ENCODE measurements at places on chromosomes 16 and 17. TPM values are rescaled to one million over a fixed set of nuclear protein-coding genes. Genes with fewer than 3 reads are reported as not detected.
A peak's percentile ranks its signal among the peaks of the same experiment; 100 is the strongest.

DNA sequence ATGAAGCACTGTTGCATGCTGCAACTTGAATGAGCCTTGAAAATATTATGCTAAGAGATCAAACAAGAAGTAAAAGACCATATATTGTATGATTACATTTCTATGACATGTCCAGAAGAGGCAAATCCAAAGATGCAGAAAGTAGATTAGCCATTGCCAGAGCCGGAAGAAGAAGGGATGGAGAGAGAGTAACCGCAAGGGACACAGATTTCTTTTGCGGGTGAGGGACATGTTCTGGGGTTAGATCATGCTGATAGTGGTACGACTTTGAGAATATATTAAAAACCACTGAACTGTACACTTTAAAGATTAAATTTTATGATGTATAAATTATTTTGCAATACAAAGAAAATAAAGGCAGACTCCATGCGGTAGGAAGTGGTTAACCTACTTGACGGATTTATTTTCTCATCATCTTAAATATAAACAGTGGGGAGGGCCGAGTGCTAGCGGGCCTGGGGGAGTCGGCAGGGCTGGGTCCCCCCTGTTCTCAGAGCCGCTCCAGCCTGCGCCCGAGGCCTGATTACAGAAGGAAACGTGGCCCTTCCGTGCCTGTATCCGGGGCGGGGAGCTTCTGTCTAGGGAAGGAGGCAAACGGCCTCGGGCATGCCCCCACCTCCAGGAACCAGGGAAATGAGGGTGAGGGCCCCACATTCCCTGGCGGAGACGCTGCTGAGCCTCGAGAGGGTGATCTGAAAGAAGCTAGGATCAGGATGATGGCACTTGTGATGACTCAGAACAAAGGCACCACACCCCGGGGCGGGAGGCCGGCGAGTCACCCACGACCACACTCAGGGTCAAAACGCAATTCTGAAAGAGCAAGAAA is 48.0 kb downstream of the SHCBP1 start:
- DNase-seq: no peak

The KRT27 gene
- total RNA-seq: not detected

- no peak for DNase-seq
These were observed 881.3 kb downstream of the CDH11 start for GRCh38 chr16:64240586-64240985.

GRCh38 chr17:80526116-80526910 is 18.3 kb upstream of the RPTOR start:
- no peak for DNase-seq

The FGF11 gene
- total RNA-seq: 15.0 TPM

- no peak for DNase-seq
These were observed 25.9 kb downstream of the GRIN2C start for GRCh38 chr17:74833501-74834377.

The CNGB1 gene
- not detected for total RNA-seq

- DNase-seq: no peak
These were observed 29.4 kb upstream of the SUPT4H1 start for GRCh38 chr17:58381124-58382035.

GRCh38 chr16:1645914-1646525 is 32.1 kb upstream of the JPT2 start:
- no peak for DNase-seq

DNA sequence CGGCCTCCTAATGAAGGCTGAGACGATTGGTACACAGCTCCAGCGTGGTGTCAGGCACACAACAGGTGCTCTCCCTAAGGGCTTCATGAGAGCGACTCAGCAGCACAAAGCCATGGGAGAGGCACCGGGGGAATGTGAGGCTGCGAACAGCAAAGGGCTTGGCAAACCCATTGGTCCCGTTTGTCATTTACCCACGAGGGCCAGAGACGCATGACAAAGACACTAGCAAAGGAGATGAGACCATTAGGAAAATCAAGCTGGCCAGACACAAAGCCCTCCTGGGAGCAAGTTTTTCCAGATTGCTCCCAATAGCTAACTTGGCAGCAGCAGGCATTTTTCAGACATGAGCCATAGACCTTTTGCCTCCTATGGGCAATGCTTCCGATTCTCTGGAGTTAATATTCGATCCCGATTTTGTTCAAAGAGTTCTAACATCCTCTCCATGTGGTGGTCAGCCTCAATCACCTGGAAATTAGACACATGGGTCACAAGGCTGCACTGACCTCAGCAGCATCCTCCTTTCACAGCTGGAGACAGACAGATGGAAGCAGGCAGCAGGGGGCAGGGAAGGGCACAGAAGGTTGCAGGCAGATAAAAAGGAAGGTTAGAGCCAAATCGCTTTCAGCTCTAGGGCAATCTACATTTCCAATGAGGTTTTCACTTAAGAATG is 38.2 kb downstream of the TK2 start:
- DNase-seq: peak; percentile 64

The TK2 gene
- 4.5 TPM for total RNA-seq

DNA sequence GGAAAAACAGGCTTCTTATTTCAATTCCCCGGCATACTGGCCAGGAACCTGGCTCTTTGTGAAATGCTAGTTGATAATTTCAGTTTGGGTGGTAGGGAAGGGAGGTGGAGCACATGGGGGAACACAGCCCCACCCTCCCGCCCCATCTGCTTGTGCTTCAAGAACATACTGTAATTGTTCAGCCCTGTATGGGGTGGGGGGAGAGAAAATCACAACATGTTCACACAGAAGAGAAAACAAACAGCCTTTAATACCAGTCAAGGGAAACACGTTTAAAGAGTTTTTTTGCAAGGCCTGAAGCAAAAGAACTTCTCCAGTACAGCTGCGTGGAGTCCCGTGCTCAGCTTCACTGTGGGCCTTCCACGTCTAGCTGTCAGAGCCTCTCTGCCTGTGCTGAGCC is 59.7 kb downstream of the SHISA6 start:
- DNase-seq: no peak

DNA sequence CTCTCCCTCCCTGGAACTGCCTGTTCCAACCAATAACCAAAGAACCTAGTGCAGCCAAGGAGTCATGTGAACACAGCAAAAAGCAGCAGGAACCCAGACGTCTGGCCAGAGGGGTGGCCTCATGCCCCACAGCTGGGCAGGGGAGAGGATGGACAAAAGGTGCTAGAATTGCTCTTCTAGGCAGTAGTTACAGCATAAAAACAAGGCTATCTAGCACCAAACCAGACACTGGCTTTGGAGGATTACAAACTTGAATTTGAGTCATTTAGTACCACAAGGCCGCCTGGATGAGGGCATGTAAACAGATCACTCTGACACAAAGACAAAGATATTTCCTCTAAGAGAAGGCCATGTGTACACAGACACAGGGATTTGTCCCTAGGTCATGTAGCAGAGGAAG is 423.3 kb upstream of the MAF start:
- DNase-seq: no peak

- DNase-seq: no peak
These were observed 335 bp downstream of the TMEM11 start for GRCh38 chr17:21213638-21214014.

DNA sequence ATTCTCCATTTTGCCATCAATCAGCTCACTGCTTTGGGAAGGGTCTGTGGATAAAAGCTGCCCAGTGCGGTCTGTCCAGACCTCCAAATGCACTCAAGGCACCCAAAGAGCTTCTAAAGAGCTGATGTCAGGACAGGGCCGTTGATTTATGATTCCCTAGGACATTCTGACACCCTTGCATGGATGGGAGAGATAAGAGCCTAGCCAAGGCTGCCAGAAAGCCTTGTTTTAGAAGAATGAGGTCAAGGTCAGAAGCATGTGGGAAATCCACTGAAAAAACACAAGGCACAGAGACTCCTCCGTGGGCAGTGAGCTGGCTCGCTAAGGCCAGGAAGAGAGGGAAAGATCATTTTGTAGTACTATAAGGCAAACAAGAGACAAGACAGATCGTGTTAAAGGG is 214.0 kb downstream of the CDH11 start:
- DNase-seq: no peak

The PIRT gene
- not detected for total RNA-seq

GRCh38 chr17:78736526-78737079 is 45.5 kb downstream of the CYTH1 start:
- no peak for DNase-seq

The GPR179 gene
- 0.07 TPM for total RNA-seq

The NLRC3 gene
- 0.21 TPM for total RNA-seq

- no peak for DNase-seq
These were observed 93.3 kb downstream of the CMIP start for GRCh38 chr16:81537721-81538561.

The CAMKK1 gene
- 7.6 TPM for total RNA-seq

- peak; percentile 84 for DNase-seq
These were observed 106.4 kb downstream of the SLC39A11 start for GRCh38 chr17:72985882-72986720.

The UNC13D gene
- 8.4 TPM for total RNA-seq

- DNase-seq: no peak
These were observed 12.2 kb upstream of the RMI2 start for GRCh38 chr16:11333010-11333409.

- DNase-seq: no peak
These were observed 14.0 kb downstream of the GRIN2A start for GRCh38 chr16:10168258-10168657.

The SHISA9 gene
- 39.8 TPM for total RNA-seq

DNA sequence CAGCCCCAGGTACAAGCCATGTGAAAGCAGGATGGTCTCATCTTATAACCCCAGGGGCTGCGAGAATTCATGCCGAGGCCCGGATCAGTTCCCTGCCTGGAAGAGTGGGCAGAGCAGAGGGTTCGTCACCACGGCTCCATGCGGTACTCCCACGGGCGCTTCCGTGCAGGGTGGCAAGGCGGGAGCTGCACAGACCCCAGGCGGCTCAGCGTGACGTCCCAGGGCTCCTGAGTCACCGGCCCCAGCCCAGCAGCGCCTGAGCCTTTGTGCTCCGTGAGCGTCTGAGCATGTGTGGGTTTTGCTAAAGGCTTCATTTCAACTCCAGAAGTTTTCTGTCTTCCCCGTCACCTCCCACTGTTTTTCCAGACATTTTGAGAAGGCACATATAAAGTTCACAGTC is 71.2 kb upstream of the CHMP6 start:
- no peak for DNase-seq

The MEFV gene
- total RNA-seq: not detected

The CORO1A gene
- total RNA-seq: 11.7 TPM

The C16orf54 gene
- total RNA-seq: not detected

DNA sequence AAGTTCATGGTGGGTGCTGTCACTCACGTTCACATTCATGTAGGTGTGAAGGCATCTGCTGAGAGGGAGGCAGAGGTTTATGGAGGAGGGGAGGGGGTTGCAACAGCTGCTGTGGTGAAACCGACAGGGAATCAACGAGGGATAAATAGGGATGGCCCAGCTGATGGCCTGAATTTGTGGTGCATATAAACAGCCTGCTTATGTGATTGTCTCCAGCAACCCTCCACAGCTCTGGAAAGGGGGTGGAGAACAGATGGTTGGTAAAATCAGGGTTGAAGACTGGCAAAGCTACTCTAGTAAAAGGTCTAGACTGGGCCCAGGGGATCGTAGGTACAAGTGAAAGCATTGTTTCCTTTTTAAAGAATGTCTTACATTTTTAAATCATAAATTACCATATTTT is 53.7 kb downstream of the IQCK start:
- DNase-seq: no peak

DNA sequence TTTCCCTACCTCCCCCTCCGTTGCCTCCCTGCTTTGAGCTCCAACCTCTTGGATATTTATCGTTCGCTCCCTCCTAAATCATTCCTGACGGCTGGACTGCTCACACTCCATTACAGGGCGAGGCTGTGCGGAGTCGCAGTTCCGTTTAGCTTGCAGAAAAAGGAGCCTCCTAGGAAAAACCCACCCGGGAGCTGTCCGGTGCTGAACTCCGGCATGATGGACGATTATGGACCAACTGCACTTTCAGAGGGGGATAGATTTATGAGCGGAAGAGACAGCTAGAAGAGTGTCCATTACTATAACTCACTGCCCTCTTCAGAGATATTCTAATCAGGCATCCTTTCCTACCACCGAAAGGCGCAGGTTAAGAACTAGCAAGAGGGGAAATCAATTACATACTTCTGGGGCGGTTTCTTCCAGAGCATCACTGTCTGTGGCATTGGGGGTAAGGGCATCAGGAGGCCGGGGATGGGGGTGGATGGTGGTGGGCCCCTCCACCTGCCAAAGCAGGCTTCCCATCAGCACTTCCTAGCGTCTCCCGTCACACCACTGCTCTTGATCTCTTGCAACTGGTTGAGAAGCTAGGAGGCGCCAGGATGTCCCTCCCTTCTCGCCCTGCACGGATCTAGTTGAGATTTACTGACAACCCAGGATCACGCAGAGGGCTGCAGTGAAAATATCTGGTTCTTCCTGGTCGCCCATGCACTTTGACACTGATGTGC is 251.2 kb downstream of the ENGASE start:
- peak; percentile 79 for DNase-seq

DNA sequence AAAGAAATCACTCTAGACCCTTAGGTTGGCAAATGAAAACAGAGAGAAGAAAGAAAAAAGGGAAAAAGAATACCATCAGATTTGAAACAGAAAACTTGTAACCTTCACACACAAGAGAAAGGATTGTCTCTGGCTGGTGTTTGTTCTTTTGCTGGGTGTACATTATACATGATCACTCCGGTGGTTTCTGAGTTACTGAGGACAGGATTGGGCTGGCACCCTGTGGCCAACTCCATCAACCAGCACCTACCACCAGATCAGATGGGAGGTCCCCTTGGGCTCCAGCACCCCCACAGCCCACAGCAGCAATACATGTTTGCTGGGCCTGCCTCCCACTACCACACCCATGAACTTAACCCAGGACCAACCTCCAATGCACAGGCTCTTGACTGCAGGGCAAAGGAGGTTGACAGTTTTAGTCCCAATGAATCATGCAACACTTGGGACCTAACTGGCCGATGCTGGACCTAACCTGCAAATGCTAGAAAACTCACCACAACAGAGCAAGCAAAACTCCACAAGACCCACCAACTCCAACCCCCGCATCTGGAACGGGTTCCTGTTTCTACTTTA is 308.3 kb downstream of the SOX9 start:
- DNase-seq: no peak

The TBC1D3G gene
- total RNA-seq: not detected

GRCh38 chr17:68318103-68318991 is 27.1 kb downstream of the ARSG start:
- DNase-seq: no peak

DNA sequence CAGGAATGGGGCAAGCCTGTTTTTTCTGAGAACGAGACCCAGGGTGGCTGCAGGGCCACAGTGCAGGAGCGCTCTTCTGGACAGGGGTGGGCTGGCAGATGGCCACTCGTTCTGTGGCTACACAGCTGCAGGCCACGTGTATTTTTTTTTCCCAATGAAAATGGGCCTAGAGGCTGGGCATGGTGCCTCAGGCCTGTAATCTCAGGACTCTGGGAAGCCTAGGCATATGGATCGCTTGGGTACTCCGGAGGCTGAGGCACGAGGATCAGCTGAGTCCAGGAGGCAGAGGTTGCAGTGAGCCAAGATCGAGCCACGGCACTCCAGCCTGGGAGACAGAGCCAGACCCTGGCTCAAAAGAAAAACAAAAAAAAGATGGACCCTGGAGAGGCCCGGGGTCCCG is 6.8 kb downstream of the UNKL start:
- no peak for DNase-seq

GRCh38 chr16:66977341-66978113 is 10.9 kb upstream of the CES4A start:
- peak; percentile 56 for DNase-seq

- no peak for DNase-seq
These were observed 13.6 kb upstream of the GGA2 start for GRCh38 chr16:23523876-23524385.

GRCh38 chr16:87002717-87003413 is 314.3 kb downstream of the C16orf95 start:
- no peak for DNase-seq

Measured in H1 (cell line).